ENCODE measurements at places on chromosomes 11 and 22.

DNA sequence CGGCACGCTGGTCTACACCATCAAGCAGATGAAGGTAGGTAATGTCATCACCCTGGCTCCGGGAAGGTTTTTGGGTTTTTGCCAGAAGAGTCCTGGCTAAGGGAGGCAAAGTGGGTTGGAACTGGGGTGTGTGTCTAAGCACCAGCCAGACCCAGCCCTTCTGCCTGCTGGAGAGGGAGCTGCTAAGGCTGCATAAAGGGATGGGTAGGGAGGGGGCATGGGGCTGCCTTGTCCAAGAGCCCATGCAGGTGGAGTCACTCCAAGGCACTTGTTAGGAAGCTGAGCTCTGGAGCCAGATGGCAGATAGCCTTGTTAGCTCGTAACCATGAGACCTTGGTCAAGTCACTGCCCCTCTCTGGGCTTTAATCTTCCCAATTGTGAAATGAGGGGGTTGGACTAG is 48.0 kb downstream of the TIMP3 start:
- no peak for DNase-seq

- DNase-seq: no peak
Observed at GRCh38 chr11:83427501-83427900, 141.3 kb upstream of the CCDC90B start.

- DNase-seq: no peak
Observed at GRCh38 chr11:5280582-5281102, 10.9 kb upstream of the HBE1 start.

DNA sequence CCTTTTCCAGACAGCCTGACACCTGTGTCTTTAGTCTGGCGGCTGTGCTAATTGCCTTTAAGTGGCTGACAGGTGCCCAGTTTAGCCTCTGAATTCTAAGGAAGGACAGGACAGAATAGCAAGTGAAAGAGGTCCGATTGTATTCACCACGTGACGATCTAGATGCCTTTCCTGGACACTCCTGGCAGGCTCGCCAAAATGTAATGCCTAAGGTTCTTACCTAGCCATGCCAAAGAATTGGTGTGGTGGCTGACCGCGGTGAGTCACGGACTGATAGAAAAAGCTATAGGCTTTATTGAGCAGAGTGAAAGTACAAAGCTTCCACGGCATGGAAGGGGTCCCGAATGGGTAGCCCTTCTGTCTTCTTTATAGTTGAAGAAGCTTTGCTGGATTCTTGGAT is 26.7 kb downstream of the ANKRD42 start:
- no peak for DNase-seq
